ACHN (cell line): ENCODE measurements at places on chromosomes 16 and 17.

DNA sequence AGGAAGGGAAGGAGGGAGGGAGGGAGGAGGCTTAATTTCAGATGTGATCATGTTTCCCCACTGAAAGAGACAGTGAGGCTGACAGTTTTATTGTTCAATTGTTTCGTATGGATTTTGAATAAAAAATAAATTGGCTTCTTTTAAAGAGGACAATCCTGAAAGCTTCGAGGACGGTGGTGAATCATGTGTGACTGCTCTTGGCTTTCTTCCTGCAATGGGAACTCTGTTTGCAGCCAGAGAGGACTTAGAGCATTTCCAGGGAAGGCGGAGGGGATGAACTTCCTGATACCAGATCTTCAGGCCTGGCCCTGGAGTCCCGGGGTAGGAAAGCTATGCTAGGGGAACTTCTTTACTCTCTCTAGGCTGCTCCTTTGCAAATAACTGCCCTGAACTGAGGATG is 72.8 kb upstream of the C16orf82 start:
- no peak for DNase-seq

GRCh38 chr16:57764341-57765159 is 29.0 kb downstream of the KATNB1 start:
- DNase-seq, result peak; percentile 96

DNA sequence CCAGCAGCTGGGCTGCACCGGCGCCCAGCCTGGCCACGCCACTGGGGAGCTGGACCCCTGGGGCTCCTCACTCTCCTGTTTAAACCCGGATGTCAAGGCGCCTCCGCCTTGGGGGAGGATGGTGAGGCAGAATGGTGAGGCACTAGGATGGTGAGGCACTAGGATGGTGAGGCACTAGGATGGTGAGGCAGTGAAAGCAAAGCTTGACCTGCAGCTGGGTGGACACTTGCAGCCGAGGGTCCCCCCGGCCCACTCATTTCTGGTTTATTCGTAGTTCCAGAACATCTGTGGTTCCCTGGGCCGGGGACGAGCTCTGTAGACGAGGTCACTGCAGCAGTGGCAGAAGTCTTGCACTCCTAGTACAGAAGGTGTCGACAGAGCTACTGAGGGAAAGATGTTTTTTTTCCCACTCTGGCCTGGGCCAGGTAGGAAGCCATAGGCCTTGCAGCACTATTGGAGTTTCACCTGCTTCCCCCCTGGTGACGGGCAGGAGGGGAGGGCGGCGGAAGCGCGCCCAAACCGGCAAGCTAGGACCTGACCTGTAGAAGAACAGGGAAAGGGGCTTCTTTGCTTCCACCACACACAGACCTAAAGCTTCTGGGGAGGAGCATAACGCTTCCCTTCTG is 1.1 kb upstream of the HNF1B start:
- DNase-seq, result no peak

DNA sequence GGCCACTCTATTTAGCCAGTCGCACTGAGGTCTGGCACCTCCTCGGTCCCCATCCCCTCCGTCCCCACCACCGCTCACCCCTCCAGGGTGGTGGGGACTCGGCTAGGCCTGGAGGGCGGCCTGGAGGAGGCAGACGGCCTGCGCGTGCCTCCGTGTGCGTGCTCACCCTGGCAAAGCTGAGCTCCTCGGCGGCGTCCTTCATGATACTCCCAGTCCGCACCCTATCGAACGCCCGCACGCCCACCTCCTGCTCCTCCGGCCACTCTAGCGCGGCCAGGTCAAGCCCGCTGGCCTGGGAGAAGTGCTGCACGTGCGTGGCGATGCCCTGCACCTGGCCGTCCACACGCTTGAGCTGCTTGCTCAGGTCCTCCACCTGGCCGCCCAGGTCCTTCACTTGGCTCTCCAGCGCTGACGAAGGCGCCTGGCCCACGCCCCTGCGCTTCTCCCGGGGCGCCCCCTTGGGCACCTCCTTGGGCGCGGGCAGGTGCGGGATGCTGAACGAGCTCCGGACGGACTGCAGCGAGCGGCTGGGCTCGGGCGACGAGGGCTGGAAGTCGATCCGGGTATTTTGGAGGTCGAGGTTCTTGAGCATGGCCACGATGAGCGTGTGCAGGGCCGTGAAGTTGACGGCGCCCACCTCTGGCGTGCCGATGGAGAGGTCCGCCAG is 644 bp downstream of the QRICH2 start:
- no peak for DNase-seq

DNA sequence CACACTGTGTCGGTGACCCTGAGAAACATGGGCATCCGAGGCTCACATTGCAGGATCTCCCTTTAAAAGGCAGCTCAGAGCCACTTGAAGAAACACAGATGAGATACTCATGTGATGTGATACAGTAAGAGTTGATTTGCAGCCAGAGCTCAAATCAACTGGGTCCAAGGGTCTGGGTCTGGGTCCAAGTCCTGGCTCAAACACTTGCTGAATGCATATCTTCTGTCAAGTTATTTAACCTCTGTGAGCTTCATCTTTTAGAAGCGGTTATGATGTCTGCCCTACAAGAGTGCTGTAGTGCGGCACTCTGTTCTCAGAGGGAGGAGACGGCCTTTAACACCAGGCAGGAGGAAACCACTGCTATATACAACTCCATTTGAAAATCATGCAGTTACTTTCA is 6.4 kb downstream of the KRT38 start:
- DNase-seq, result no peak

DNA sequence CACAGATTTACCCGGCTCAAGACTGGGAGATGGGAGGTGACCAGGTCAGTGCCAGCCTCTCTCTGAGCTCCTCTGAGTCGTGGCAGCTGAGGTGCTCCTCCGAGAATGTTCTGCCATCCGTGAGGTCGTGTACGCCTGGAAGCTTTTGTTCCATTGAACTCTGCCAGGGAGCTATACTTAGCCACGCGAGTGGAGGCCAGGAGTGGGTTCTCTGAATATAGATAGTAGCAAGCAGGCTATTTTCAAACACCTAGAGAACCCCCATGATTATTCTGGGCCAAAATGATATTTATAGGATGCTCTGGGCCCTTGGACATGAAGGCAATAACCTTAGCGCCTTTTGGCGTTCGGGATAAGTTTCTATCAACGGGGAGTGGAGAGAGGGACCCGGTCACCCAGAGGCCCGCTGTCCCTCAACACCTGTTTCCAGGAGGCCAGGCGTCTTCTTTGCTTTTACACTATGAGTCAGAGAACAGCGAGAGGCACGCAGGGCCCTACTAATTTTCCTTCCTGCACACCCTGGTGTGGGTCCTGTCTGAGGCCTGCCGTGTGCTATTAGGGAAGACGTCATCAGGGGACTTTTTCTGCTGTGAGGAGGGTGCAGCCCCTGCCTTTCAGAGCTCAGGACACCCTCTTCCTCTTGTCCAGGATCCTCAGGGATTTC is 11.0 kb upstream of the MVD start:
- no peak for DNase-seq

DNA sequence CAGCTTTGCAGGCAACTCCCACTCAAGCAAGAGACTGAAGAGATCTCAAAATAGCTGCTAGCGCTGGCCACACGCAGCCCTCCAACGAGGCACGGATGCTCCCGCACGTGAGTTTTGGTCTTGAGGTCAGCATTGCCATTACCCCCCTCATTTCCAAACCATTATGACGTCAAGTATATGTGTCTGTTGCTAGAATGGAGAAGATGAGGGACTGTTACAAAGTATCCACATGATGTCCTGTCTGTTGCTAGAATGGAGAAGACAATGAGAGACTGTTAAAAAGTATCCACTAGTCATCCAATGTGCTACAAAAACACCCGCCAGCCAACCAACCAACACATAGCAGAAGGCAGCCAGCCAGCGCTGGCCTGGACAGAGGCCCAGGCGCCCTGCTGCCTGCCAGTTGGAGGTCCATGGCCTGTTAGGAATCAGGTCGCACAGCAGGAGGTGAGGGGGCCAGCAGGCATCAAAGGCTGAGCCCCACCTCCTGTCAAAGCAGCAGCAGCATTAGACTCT is 24.8 kb downstream of the KLHDC4 start:
- no peak for DNase-seq

- DNase-seq, result no peak
Observed at GRCh38 chr17:63246344-63246743, 199.8 kb downstream of the CYB561 start.

DNA sequence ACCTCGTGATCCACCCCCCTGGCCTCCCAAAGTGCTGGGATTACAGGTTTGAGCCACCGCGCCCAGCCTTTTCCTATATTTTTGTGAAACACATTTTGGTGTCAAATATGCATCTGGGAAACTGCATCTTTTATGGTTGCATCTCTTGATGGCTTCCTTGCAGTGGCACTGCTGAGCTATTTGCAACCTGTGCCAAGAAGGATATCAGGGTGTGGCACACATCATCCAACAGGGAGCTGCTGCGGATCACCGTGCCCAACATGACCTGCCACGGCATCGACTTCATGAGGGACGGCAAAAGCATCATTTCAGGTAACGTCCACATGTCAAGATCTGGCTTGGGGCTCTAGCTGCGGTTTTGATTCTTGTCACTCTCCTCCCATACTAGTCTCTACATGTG is 16.8 kb upstream of the USP43 start:
- DNase-seq, result no peak

DNA sequence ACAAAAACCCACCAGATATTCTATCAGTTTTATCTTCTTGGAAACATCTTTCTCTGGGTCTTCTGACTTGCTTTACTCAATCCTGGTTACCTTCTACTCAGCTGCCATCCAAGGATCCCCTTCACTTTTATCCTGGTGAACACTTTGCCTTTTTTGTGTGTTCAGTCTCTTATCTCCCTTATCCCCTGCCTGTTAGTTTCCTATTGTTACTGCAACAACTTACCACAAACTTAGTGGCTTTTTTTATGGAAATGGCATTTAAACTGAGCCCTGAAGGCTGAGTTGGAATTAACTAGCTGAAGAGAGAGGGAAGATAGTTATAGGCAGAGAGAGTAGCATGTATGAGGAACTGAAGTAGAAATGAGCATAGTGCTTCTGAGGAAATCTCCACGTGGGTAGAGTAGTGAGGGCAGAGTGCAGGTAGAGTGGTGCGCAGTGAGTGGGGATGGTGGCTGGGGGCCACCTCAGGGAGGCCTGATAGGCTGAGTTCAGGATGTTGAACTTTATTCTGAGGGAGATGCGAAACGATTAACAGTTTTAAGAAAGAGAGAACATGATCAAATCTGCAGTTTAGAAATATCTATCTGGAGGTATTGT is 26.3 kb downstream of the TANGO6 start:
- no peak for DNase-seq

GRCh38 chr16:54411544-54411943 is 125.0 kb upstream of the IRX3 start:
- DNase-seq, result no peak

DNA sequence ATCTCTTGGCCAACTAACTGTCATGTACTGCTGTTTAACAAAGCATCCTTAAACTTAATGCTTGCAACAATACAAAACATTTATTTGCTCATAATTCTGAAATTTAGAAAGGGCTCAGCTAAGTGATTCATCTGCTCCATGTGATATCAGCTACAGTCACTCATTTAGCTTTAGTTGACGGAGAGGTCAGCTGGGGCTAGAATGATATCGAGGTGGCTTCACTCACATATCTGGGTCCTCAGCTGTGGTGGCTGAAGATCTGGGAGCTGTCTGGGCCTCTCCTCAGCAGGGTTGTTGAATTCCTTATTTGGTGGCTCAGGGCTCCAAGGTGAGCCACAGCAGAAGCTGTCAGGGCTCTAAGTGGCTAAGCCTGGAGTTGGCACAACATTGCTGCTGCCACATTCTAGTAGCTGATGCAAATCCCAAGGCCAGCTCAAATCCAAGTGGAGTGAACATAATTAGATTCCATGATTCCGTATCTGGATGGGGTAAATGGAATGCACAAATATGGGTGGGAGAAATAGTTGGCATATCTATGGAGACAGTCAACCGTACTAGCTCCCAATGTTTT is 62.8 kb downstream of the HS3ST3A1 start:
- peak; percentile 60 for DNase-seq

DNA sequence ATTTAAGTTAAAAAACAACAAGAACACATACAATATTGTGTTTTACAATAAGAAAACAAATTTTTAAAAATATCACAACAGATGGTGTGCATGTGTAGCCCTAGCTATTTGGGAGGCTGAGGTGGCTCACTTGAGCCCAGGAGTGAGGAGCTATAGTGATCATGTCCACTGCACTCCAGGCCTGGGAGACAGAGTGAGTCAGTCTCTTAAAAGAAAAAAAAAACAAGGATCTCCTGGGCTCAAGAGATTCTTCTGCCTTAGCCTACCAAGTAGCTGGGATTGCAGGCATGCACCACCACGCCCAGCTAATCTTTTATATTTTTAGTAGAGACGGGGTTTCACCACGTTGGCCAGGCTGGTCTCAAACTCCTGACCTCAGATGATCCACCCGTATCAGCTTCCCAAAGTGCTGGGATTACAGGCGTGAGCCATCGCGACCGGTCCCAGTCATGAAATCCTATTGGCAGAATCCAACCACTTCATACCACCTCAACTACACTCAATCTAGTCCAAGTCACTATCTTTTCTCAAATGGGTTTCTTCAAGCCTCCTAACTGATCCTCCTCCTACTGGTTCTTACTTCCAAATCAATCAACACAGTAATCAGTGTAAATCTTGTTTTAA is 55.0 kb downstream of the STH start:
- DNase-seq, result no peak

DNA sequence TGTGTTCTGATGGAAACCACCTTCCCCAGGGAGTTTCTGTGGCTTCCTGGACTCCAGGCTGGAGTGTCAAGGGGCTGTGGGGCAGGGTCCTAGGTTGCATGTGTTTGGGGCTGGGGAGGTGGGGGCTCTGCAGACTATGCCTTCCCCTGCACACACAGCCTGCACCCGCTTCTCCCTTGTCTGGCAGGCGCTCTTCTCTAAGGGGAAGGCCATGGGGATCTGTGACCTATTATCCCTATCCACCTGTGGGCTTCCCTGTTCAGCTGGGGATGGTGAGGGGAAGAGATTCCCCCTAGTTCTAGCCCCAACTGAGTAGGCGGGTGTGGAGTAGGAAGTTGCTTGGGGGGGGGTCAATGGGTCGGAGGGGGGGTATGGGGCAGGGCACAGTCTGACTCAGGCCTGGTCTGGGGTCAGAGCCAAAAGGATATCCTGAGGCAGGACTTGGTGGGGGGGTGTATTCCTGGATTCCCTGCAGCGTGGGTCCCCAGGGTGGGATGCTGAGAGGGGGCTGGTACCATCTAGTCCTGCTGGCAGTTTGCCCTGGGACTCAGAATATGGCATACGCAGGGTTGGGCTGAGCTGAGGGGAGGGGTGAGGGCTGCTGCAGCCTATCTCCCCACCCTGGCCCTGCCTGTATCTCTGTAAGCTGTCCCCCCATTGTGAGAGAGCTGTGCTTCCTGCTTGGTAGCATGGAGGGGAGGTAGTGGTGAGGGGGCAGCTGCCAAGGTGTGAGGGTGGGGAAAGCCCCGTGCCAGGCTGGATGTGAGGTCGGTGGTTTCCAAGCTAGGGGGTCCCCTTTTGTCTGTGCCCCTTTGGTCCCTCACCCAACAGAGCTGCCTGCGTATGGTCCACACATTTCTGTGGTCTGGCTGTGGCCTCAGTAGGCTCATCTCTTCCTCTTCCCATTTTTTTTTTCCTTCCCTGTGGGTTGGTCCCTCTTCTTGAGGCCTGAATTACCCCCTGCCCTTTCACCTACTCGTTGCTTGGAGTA is 14.7 kb downstream of the RARA start:
- peak; percentile 31 for DNase-seq

GRCh38 chr17:46212634-46213435 is 19.6 kb upstream of the KANSL1 start:
- peak; percentile 82 for DNase-seq

- no peak for DNase-seq
Observed at GRCh38 chr16:85753976-85754375, 3.1 kb upstream of the C16orf74 start.
